Common myeloid progenitor, CD34-positive (primary cell): ENCODE measurements at places on chromosomes 11 and 22.

GRCh38 chr11:13966013-13966412 is 3.5 kb downstream of the SPON1 start:
- DNase-seq = no peak

- no peak for DNase-seq
Observed at GRCh38 chr11:79049741-79050179, 391.1 kb downstream of the TENM4 start.

- DNase-seq = no peak
Observed at GRCh38 chr11:24043842-24044241, 453.0 kb upstream of the LUZP2 start.

DNA sequence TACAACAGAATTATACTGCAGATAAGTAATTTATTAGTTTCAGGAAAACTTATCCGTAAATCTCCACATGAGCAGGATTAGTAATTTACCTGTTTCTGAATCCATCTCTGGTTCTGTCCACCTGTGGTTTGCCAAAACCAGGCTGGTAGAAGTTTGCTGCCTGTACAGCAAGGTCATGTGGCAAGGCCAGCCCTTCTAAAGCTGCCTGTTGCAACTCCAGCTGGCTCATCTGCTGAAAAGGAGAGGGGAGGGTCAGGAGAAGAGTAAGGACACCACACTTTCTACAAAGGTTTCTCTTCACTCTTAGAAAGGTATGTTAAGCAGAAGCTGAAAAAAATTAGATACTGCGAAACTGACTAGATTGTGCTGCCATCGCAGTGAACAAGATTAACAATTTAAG is 42.3 kb downstream of the EIF4ENIF1 start:
- DNase-seq = no peak

GRCh38 chr22:46996595-46997310 is 234.3 kb downstream of the TBC1D22A start:
- DNase-seq = no peak
